Aorta (tissue), 5 donors: ENCODE measurements at places on chromosomes 2 and 18. TPM values are rescaled to one million over a fixed set of nuclear protein-coding genes. Genes with fewer than 3 reads are reported as not detected.

The CAVIN2 gene
- total RNA-seq, result 23.2 TPM

The ITGA4 gene
- 23.9 TPM for total RNA-seq

The RAPH1 gene
- 74.2 TPM for total RNA-seq

The LCT gene
- not detected for total RNA-seq

The CNOT9 gene
- 35.6 TPM for total RNA-seq

The TLX2 gene
- total RNA-seq, result not detected

The C1QL2 gene
- not detected for total RNA-seq

The PLGLB2 gene
- 2.5 TPM for total RNA-seq

The LAMA3 gene
- 14.2 TPM for total RNA-seq

The GALNT13 gene
- total RNA-seq, result 4.9 TPM

The ANO7 gene
- 5.4 TPM for total RNA-seq

The VAMP8 gene
- total RNA-seq, result 43.5 TPM

The CDCA7 gene
- total RNA-seq, result 1.0 TPM

The BCL2L11 gene
- 14.2 TPM for total RNA-seq

The TSN gene
- 37.5 TPM for total RNA-seq

The HOXD11 gene
- total RNA-seq, result not detected
